LNCaP clone FGC (cell line): ENCODE measurements at places on chromosomes 4 and X.

- DNase-seq: no peak
Measured at GRCh38 chr4:173301518-173302201, 32.5 kb downstream of the HMGB2 start.

DNA sequence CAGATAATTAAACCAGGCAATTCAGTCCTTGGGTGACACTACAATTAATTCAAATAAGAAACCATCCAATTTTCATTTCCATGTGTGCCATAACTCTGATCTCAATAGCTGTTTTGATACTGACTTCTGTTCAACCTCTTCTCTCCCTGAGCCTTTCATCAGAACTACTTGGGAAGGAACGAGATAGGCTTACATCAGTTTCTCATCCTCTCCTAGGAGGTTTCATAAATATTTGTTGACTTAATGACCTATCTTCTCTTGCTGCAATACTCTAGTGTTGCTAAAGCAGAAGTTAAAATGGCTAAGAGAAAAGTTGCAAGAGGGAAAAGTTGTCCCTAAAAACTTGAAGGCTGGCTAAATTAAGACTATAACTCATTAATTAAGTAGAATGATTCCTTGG lies 41.8 kb downstream of the PRKG2 start:
- DNase-seq: no peak

- no peak for DNase-seq
Measured at GRCh38 chr4:150323406-150324325, 245.4 kb downstream of the DCLK2 start.

DNA sequence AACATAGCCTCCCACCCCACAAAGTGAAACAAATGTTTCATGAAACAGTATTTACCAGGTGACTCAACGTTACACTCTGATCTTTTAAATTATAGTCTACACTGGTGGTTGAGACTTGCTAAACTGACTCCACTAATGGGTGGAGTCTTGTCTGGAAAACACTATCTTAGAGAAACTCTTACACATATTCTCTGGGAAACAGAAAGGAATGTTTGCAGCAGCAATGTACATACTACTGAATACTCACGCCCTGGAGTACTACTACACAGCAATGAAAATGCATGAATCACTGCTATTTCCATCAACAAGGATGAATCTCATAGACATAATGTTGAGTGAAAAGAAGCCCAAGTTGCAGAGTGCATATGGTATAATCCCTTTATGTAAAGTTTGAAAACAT lies 208.5 kb upstream of the IGFBP7 start:
- DNase-seq: no peak

DNA sequence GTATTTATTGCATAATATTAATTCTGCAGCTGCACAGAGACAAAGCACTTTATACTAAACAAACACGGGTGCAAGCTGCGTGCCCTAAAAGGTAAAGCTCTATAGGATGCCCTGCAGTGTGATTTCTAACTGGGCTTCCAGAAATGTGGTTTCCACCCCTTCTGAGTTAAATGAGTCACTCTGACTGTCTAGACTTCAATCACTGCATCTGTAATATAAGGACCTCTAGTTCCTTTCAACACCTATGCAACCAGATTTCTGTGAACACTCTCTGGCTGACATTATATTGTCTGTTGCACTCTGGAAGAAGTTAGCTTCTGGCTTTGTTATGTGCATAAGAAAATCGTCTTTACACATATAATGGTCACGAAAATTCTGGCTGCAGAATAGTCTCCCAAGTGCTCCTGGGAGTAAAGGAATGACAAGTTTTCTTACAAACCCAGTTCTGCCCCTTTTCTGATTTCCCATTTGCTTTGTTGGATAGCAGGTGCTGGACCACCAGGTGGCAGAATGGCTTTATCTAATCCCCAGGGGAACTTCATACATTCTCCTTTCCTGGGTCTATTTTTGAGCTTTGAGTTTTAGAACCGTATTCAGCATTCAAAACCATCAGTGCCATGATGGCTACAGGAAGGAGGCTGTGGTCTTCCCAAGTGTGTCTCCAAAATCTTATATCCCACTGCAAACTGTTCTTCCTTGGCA lies 842.2 kb downstream of the STIM2 start:
- DNase-seq: no peak

DNA sequence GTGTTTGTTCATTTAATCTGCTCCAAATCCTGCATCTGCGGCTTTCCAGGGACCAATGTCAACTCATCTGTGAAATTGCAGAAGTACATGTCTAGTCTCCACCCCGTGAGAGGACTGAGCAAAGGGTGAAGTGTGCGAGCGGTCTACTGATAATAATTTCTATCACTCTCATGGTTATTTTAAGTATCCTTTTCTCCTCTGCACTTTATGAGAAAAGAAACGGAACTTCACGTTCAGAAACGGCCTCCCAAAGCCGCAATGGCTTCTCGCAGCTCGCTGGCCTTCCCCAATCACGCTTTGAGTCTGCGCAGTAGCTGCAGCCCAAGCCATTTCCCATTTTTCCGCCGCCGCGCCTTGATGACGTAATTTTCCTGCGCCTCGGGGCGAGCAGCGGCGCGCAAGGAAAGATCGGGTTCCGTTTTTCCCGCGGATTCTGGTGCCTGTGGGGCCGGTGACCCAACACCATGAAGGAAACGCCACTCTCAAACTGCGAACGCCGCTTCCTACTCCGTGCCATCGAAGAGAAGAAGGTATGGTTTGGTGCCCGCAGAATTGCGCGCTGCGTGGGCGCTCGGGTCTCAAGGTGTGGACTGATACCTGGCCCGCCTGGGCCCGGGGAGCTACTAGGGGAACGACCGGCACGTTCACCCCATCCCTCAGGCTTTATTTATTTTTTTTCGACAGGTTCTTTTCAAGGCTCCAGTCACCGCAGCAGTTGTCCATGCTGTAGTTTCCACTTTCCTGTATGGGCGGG lies at the start of gene EXOSC9:
Gene EXOSC9, plus strand, starts transcription at position 363 of the 754 bp plus-strand sequence. Its CDS starts 102 bp downstream, at position 465.
- DNase-seq: peak; percentile 81

- DNase-seq: no peak
Measured at GRCh38 chrX:103656617-103657016, 27.8 kb downstream of the TCEAL1 start.

DNA sequence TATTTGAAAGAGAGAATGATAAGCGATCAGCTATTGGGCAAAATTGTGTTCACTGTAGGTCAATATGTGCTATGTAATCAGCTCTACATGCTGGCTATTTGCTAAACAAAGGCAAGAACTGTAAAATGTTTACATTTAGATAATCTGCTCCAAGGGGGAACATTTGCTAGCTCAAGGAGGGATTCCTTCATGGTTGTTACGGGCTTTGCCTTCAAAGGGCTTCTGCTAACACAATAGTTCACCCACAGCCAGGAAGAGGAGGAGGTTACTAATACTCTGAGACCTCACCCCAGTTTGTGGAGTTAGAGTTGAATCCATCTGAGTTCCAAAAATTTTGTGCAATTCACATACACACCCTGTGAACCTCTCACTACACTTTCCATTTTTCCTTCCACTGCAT lies 107.6 kb upstream of the BMP3 start:
- DNase-seq: no peak

GRCh38 chrX:147893741-147894140 lies 18.0 kb upstream of the FMR1 start:
- DNase-seq: no peak

DNA sequence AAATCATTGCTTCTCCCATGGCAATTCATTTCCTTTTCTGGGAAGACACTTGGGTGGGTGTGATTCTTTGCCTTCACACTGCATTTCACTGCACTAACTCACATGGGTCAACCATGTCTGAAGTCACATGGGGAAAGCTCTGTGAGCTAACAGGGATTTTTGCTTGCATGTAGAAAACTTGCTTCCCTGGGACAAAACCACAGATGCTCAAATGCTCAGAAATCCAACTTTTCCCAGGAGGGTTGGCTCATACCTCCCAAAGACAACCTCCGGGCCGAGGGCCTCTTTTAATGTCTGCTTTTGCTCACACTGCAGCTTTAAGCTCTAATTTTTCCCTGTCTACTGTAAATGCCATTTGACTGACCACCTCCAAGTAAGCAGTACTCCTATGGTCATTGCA lies 1695.2 kb downstream of the STIM2 start:
- DNase-seq: no peak

DNA sequence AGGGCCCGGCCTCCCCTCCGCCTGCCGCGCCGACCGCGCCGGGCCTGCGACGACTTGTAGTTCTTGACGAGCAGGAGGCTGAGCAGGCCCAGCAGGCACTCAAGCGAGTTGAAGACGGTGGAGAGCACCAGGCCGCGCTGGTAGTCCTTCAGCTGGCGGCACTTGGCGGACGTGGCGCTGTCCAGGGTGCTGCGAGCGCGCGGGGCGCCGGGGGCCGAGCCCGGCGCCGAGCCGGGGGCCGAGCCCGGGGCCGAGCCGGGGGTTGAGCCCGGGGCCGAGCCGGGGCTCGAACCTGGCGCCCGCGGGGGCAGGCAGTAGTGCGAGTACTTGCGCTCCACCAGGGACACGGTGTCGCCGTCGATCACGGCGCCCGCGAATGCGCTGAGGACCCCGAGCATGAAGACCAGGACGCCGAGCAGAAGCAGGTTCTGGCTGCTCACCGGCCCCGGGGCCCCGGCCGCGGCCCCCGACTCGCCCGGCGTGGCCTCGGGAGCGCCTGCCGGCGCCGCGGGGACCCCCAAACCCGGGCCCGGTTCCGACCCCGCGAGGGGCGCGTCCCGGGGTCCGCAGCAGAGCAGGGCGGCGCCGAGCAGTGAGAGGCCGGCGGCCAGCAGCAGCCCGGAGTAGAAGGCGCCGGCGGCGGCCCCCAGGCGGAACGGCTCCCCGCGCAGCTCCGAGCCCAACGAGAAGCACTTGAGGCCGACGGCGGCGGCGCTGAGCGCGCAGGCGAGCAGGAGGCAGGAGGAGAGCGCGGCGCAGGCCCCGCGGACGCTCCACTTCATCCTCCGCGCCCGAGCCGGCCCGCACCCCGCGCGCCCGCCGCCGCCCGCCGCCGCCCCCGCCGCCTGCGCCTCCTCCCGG lies 584 bp downstream of the TMEM271 start:
- DNase-seq: no peak

DNA sequence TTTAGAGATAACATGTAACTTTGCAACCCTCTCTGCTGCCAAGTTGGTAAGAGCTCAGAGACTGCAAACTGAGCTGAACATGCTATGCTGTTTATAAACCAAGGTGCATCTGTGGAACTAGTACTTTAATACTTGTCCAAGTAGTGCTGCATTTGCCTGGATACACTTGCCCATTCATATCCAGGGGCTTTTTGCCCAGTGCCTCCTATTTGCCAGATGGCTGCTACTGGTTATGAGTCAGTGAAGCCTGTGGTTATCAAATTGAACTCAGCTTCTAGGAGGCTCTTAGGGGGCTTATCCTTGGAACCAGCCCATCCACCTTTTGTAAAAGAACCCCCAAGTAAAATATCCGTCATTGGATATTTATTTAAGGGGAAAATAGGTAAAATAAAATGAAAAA lies 79.6 kb downstream of the AFF2 start:
- DNase-seq: no peak

- peak; percentile 52 for DNase-seq
Measured at GRCh38 chrX:100636321-100636991, at the start of gene TSPAN6. Gene TSPAN6 (minus strand): TSS chrX:100636806. CDS start chrX:100636694, 112 bp downstream.

- peak; percentile 80 for DNase-seq
Measured at GRCh38 chr4:74768857-74769525, 25.3 kb downstream of the BTC start.

GRCh38 chr4:33357121-33357520 lies 2637.0 kb downstream of the PCDH7 start:
- DNase-seq: no peak

DNA sequence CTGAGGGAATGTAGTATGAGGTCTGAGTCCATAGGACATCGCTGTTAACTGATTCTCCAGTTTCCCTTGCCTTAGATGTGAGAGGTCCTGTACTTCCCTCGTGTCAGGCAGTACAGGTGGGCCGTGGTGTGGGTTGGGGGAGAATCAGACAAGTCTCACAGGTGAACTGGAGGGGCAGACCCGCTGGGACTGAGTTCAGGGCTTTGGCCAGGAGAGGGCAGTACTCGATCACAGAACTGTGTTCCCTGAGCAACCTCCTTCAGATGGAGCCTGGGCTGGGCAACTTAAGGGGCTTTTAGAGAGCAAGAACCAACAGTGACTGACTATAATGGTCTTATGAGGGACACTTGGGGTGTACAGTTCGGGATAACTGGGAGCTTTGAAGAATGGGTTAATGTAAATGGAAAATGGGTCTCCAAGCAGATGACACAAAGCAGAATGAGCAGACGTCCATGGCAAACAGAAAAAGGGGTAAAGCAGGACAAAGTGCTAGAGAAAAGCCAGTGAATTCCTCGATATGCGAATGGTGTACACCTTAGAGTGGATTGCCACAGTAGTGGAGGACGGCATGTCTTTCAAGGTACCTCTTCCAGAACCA lies 83.6 kb downstream of the CCNG2 start:
- DNase-seq: peak; percentile 18

DNA sequence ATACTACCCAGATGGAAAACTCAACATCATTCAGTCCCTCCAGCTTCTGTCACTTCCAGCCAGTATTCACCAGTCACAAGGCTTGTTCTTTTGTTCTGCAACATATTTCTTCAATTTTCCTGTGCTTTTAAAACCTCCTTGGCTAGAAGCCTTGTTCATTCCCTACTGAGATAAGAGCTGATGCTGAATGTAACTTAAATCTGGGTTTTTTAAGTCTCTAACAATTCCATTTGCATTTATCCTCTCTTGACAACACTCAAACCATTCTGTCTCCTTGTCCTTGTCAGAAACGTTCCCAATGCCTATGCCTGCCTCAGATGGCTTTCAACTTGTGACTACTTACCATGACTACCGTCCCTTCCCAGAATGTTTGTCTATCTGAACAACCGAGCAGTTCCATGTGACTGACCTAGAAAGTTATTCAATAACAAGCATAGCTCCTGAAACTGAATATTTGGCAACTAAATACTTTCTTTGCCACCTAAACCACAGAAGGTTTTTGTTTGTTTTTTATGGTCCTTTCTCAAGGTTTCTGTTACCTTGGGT lies 682.9 kb upstream of the GALNTL6 start:
- no peak for DNase-seq

DNA sequence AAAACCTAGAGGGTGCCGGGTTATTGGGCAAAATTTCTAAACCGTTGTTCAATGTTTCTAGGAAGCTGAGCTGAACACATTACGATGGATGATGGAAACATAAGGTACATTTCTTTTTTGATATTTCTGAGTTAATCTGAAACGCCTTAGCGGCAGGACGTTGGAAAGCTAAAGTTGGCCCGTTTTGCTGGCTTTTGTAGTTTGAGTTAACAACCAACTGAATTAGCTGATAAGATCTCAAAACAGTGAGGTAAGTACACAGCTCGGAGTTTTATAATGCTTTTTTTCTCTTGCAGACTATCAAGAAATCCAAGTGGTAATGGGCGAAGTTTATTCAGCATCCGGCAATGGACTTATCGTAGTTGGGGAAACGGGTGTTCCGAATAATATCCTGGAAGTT lies 73.5 kb downstream of the PRSS12 start:
- DNase-seq: peak; percentile 46

DNA sequence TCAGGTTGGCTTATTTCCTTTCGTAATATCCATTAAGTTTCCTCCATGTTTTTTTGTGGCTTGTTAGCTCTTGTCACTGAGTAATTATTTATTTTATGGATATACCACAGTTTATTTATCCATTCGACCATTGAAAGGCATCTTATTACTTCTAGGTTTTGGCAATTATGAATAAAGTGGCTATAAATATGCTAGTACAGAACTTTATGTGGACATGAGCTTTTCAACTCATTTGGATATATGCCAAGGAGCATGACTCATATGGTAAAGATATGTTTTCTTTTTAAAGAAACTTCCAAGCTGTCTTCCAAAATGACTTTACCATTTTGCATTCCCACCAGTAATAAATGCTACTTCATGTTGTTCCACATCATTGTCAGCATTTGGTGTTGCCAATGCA lies 803.6 kb downstream of the GLUD2 start:
- no peak for DNase-seq

- DNase-seq: no peak
Measured at GRCh38 chrX:16586377-16587112, 63.4 kb upstream of the S100G start.
